IMR-90 (cell line): ENCODE measurements at places on chromosomes 1 and 21. TPM values are rescaled to one million over a fixed set of nuclear protein-coding genes. Genes with fewer than 3 reads are reported as not detected.

DNA sequence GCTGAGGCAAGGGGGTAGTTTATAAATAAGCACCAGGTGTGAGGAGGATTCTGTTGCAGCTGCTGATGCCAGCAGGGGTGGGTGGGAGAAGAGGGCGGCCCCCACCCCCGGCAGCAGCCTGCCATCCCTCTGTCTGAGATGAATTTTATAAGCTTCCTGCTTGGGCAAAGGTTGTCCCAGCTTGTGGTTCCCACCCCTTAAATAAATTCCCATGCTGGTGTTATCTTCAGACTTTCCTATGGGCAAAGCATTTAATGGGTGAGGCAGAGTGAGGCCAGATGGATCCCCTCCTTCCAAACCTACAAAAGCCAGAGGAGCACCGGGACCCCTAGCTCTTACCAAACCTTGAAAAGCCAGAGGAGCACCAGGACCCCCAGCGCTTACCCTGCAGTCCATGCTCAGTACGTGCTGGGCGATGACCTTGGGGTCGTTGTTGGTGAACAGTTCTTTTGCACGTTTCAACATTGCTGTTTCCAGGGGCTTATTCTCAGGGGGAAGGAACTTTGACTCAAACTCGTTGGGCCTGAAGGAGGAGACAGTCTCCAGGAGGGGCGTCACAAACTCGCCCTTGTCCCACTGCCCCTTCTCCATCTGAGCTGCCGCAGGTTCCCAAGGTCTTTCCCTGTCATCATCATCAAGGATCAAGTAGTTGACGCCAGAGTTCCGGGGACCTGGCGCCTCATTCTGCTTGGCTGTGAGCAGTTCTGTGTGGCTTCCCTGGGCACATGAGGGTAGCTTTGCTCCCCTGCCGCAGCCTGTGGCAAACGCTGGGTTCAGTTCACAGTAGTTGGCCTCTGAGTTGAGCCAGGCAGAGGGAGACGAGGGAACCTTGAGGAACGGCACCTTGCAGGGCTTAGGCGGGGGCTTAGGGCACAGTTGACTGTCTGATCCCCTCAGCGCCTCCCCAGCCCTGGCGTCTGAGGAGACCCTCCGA lies 99.5 kb downstream of the BCAR3 start:
- H3K4me3 ChIP-seq, result no peak overlapping the region
- H3K27me3 ChIP-seq, result no peaks in the 10 kb centered on the region
- H3K36me3 ChIP-seq, result peaks cover 34% of the 10 kb centered on the region
- no peak for DNase-seq

GRCh38 chr1:236148470-236148845 lies 6.1 kb downstream of the GPR137B start:
- peak; percentile 43 for DNase-seq
- H3K27me3 ChIP-seq, result no peaks in the 10 kb centered on the region
- H3K4me3 ChIP-seq, result no peak overlapping the region
- no peak overlapping the region for H3K27ac ChIP-seq
- peaks cover 2% of the 10 kb centered on the region; the same call in 1 of the 2 replicates for H3K4me1 ChIP-seq

GRCh38 chr21:35529171-35529863 lies 480.2 kb upstream of the RUNX1 start:
- H3K36me3 ChIP-seq, result no peaks in the 10 kb centered on the region
- H3K27ac ChIP-seq, result peak overlapping the region; percentile 79
- H3K27me3 ChIP-seq, result no peaks in the 10 kb centered on the region
- DNase-seq, result peak; percentile 72

DNA sequence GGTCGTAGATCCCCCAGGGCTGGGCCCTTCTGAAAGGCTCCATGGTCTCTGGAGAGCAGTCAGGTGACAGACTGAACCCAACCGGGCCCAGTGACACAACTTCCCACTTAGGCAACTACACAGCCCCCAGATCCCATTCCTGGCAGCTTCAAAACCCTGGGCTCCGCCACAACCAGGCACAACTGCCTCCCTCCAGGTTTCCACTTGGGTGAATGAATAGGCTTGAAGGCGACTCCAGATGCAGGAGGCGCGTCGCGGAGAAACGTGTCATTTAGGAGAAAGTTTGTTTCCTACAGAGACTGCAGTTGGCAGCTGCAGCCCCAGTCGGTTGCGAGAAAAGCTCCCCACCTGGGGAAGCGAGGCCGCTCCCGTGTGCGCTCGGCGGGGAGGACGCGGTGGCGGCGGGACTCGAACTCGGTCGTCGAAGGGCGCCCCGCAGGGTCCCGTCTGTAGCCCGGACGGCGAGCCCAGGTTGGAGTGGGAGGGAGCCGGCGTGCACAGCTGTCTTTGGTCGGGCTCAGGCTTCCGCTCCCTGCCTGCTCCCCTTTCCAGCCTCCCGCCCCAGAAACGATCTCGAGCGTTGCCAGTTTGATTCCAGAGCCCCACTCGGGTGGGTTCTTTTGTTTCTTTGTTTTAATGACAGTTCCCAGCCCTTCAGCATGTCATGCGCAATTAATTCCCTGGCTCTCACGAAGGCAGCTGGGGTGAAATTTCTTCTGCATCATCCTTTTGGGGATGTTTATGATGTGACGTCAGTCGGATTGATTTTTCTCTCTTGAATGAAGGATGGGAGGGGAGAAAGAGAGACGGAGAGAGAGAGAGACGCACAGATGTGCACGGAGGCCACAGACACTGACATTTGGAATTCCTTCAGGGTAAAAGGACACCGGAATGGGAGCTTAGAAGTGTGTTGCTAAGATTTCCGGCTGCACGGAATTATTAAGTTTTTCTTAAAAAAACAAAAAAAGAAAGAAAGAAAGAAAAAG lies 862 bp upstream of the SGIP1 start:
- peak overlapping the region; percentile 94 for H3K27ac ChIP-seq
- no peaks in the 10 kb centered on the region for H3K27me3 ChIP-seq
- peaks cover 7% of the 10 kb centered on the region; the same call in 1 of the 2 replicates for H3K36me3 ChIP-seq
- H3K4me3 ChIP-seq, result peak overlapping the region; percentile 80
- H3K4me1 ChIP-seq, result peaks cover 9% of the 10 kb centered on the region

- no peak for DNase-seq
- H3K4me1 ChIP-seq, result no peaks in the 10 kb centered on the region
- no peak overlapping the region for H3K4me3 ChIP-seq
- no peak overlapping the region for H3K27ac ChIP-seq
- H3K36me3 ChIP-seq, result no peaks in the 10 kb centered on the region
These were observed 235.1 kb upstream of the RUNX1 start for GRCh38 chr21:35284199-35284598.

GRCh38 chr1:60935599-60936110 lies 146.7 kb upstream of the NFIA start:
- H3K36me3 ChIP-seq, result no peaks in the 10 kb centered on the region
- no peak overlapping the region for H3K4me3 ChIP-seq
- H3K27ac ChIP-seq, result no peak overlapping the region

- no peak overlapping the region for H3K27ac ChIP-seq
- DNase-seq, result peak; percentile 77
- H3K4me1 ChIP-seq, result peaks cover 2% of the 10 kb centered on the region; the same call in 1 of the 2 replicates
- H3K27me3 ChIP-seq, result peaks cover 24% of the 10 kb centered on the region
- H3K4me3 ChIP-seq, result no peak overlapping the region
- H3K36me3 ChIP-seq, result no peaks in the 10 kb centered on the region
These were observed 25.6 kb downstream of the ALPL start for GRCh38 chr1:21534674-21535378.

DNA sequence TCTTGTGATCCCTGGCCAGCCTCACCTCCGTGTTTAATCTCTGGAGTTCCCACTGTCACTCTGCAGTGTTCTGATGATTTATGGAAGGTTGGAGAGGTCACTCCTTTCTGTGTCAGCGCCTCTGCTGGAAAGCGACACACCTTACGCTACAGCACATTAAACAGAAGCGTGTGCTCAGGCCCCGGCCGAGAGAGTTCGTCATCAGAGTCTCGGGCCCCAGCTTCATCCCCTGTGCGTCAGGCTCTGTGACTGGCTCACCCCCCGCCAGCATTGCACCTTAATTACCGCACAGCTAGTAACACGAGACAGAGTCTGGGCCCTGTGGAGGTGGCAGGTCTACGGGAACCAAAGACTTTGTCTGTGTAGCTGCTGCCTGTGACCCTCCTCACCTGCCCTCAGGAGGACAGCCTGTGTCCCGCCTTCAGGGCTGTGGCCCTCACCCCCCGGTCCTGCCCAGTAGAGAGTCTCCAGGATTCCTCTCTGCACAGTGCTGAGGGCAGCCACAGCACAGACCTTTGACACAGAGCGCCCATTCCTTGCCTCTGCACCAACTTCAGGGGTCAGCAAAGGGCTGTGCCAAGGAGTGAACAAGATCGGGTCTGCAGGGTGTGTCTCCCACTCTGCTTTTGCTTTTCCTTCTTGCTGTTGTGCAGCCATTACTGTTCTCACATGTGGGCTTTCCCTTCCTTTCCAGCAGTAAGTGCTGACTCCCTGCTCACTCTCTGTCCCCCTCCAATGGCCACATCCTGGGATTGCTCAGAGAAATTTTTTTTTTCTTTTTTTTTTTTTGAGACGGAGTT lies 157.6 kb downstream of the PGBD5 start:
- H3K36me3 ChIP-seq, result peaks cover 44% of the 10 kb centered on the region
- H3K4me1 ChIP-seq, result peaks cover 3% of the 10 kb centered on the region; the same call in 1 of the 2 replicates
- peak; percentile 75 for DNase-seq
- no peak overlapping the region for H3K27ac ChIP-seq
- H3K4me3 ChIP-seq, result no peak overlapping the region

DNA sequence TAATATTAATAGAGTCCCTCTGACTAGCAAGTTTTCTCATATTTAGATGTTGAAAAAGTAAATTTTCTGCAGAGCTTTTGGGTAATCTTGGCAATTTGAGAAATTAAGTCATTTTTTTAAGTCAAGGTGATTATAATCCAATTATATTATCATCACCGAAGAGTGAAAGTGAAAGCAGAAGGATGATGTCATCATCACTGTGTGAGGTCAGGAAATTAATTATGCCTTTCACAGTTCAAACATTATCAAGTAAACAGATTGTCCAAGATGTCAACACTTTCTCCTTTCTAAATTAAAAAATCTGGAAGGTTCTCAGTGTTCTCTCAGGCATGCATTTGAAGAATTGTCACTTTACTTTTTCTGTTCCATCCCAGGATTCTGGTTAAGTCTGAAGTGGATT lies 296.0 kb downstream of the TBX15 start:
- no peaks in the 10 kb centered on the region for H3K36me3 ChIP-seq
- no peak overlapping the region for H3K27ac ChIP-seq
- no peak for DNase-seq
- H3K27me3 ChIP-seq, result no peaks in the 10 kb centered on the region
- no peak overlapping the region for H3K4me3 ChIP-seq

DNA sequence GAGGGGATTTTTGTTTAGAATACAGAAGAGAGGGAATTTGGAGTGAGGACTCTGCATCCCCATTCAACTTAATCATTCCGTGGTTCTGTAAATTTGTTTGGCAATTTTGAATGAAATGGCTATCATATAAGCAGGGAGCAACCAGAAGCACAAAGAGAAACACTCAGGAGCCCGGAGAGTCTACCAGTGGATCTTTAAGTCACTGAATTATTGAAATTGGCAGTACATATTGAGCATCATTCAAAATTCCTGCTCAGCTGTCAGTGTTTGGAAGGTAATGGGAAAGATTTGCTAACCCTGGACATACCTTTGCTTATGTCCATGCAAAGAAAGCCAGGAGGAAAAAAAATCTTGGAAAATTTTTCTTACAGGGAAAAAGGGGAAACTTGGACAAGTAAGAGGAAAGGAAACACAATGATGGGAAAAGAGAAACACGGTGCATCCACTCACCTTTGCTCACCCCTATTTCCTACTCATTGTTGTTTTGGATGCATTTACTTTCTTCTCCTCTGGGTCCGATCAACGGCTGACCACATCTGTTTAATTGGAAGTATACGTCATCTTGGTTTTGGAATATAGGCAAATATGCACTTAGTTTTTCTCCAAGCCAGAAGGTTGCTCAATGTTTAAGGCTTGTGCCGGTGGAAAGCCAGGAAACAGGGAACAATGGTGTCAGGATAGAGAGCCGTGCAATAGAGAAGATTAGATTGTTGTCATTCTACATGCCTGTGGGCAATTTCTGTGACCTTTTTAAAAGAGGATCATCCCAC lies 243.0 kb upstream of the LYPLAL1 start:
- no peaks in the 10 kb centered on the region for H3K27me3 ChIP-seq
- H3K27ac ChIP-seq, result no peak overlapping the region
- H3K36me3 ChIP-seq, result no peaks in the 10 kb centered on the region
- no peaks in the 10 kb centered on the region for H3K4me1 ChIP-seq
- H3K4me3 ChIP-seq, result no peak overlapping the region
- peak; percentile 78 for DNase-seq

DNA sequence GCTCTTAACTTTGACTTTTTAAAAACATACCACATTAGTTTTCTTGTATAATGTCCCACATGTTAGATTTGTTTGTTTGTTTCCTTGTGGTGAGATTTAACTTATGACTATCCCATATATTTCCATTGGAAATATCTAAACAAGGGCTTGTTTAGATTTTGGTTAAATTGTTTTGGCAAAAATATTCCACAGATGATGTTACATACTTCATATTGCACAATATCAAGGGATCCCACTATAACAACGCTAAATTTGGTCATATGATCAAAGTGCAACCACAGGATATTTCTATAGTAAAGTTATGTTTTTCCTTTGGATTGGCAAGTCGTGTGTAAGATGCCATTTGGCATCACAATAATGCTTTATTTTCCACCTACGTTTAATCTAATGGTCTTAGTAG lies 396.7 kb downstream of the TGFB2 start:
- no peaks in the 10 kb centered on the region; the same call in 1 of the 2 replicates for H3K4me1 ChIP-seq
- DNase-seq, result peak; percentile 41
- no peak overlapping the region for H3K27ac ChIP-seq
- H3K36me3 ChIP-seq, result no peaks in the 10 kb centered on the region
- H3K4me3 ChIP-seq, result no peak overlapping the region
- no peaks in the 10 kb centered on the region for H3K27me3 ChIP-seq

- H3K36me3 ChIP-seq, result peaks cover 38% of the 10 kb centered on the region
- no peak overlapping the region for H3K27ac ChIP-seq
- H3K4me1 ChIP-seq, result no peaks in the 10 kb centered on the region
- DNase-seq, result no peak
- no peak overlapping the region for H3K4me3 ChIP-seq
These were observed 25.1 kb upstream of the KNCN start for GRCh38 chr1:46576596-46576995.

DNA sequence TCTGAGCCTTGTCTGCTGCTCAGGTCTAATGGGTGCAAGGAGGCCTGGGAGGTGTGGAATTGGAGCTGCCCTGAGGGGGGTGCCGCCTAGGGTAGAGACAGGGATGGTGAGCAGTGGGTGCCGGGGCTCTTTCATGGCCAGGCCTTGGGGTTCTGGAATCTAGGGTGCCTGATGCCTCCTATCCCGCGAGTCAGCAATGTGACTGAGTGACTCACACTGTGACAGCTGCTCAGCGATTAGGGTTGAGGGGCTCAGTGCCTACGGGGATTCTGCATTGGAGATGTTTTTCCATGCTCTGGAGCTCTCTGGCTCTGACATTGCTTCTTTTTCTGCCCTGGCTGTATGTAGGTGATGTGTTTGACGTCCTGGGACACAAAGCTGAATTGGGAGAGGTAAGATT lies 16.8 kb downstream of the ATP8B2 start:
- H3K27me3 ChIP-seq, result no peaks in the 10 kb centered on the region
- DNase-seq, result no peak
- no peak overlapping the region for H3K27ac ChIP-seq
- no peaks in the 10 kb centered on the region for H3K4me1 ChIP-seq
- H3K36me3 ChIP-seq, result peaks cover 86% of the 10 kb centered on the region
- H3K4me3 ChIP-seq, result no peak overlapping the region

- no peak overlapping the region for H3K4me3 ChIP-seq
- DNase-seq, result no peak
- H3K36me3 ChIP-seq, result peaks cover 49% of the 10 kb centered on the region
- H3K27me3 ChIP-seq, result no peaks in the 10 kb centered on the region
- H3K27ac ChIP-seq, result no peak overlapping the region
These were observed 16.4 kb upstream of the MTF1 start for GRCh38 chr1:37875833-37876232.

LYPD8 gene
- total RNA-seq, result not detected in 2 replicates

OR2C3 gene
- total RNA-seq, result not detected in 2 replicates

SON gene
- total RNA-seq, result 144 and 146 TPM in 2 replicates

C1orf53 gene
- total RNA-seq, result 4.2 and 4.8 TPM in 2 replicates

CDCA8 gene
- 5.9 and 6.1 TPM in 2 replicates for total RNA-seq

DPT gene
- not detected in 2 replicates for total RNA-seq

CAMK2N1 gene
- total RNA-seq, result 10.2 and 28.9 TPM in 2 replicates

TFF3 gene
- not detected in 2 replicates for total RNA-seq

GPR25 gene
- total RNA-seq, result not detected in 2 replicates
